ENCODE measurements at places on chromosomes 1 and 21.

DNA sequence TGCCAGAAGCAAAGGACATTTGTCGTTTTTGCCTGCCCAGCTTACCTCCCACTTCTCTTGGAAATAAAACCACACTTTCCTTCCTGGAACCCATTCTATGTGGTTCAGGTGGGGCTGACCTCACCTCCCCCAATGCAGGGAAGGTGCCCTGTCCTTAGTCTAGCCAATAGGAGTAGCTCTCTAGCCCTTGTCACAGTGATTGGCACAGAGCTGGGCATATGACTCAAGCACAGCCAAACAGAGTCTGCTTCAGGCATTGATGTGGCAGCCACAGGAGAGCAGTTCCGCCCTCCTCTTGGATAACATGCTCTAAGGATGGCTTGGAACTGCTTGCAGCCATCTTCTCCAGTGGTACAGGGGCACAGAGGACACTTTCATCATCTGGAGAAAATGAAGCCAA lies 134.0 kb downstream of the LRIG2 start:
- DNase-seq: no peak

- no peak for DNase-seq
Measured at GRCh38 chr1:94640125-94640524, 98.6 kb upstream of the F3 start.

GRCh38 chr1:20370698-20371097 lies 80.0 kb downstream of the VWA5B1 start:
- no peak for DNase-seq

- DNase-seq: no peak
Measured at GRCh38 chr1:216881695-216882094, 158.5 kb upstream of the ESRRG start.

GRCh38 chr1:201154389-201155165 lies at the start of gene TMEM9:
TSS of gene TMEM9 (minus strand) at chr1:201154474. CDS start at chr1:201153923, 551 bp downstream.
- DNase-seq: peak; percentile 100

DNA sequence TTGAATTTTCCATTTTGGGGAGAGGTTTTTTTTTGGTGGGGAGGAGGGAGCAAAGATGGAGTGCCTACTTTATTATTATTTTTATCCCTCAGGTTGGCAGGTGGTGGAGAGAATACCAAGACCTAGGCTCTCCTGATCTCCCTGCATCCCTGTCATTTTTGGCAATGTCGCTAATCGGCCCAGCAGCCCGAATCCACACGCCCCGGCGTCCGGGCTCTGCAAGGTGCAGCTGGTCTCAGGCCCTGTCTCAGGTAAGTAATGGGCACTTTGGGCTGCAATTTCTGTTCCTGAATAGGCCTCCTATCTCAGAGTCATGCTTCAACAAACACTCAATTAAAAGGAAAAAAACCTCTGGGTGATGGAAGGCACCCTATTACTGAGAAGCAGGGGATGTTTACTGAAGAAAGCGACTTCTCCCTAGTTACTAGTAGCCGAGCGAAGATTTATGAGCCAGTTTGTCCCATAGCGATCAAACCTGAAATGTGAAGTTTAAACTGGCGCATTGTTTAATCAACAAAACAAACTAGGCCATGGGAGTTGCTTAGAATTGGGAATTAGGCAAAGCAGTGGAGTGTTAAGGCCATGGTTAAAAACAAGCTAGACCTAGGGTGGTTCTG lies 137.8 kb downstream of the RWDD3 start:
- DNase-seq: no peak

- no peak for DNase-seq
Measured at GRCh38 chr1:173503391-173503790, 26.3 kb downstream of the PRDX6 start.

DNA sequence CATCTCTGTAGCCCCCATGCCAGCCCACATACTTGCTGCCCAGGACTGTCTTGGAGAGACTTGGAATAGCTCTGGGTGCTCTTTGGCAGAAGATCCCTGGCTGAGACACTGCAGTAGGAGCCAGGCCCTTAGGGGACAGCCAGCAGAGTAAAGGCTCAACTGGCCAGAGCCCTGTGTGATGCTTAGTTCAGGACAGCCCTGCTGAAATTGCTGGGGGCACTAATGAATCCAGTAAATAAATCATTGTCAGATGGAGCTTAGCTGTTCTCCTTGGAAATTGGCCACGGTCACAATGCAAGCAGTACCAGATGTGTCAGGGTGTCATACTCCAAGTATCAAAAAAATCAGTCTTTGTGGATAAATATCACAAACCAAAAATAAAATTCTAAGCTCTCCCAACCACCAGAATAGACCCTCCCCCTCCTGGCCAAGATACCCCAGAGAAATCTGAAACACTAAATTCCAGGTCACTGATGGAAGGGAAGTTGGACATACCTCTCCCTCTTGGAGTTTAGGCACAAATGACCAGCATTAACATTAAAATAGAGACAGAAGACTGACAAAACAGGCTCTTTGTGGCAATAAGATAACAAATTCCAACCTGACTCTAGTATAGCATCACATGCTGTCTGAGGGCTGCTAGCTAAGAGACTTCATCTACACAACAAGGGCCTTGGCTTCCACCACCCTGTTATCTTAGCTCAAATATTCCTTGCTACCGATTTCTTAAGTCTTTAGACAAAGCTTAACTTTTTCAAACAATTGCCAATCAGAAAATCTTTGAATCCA lies 83.2 kb upstream of the DNAH14 start:
- DNase-seq: no peak
